ENCODE measurements at places on chromosomes 4 and X. TPM values are rescaled to one million over a fixed set of nuclear protein-coding genes. Genes with fewer than 3 reads are reported as not detected.
A peak's percentile ranks its signal among the peaks of the same experiment; 100 is the strongest.

DNA sequence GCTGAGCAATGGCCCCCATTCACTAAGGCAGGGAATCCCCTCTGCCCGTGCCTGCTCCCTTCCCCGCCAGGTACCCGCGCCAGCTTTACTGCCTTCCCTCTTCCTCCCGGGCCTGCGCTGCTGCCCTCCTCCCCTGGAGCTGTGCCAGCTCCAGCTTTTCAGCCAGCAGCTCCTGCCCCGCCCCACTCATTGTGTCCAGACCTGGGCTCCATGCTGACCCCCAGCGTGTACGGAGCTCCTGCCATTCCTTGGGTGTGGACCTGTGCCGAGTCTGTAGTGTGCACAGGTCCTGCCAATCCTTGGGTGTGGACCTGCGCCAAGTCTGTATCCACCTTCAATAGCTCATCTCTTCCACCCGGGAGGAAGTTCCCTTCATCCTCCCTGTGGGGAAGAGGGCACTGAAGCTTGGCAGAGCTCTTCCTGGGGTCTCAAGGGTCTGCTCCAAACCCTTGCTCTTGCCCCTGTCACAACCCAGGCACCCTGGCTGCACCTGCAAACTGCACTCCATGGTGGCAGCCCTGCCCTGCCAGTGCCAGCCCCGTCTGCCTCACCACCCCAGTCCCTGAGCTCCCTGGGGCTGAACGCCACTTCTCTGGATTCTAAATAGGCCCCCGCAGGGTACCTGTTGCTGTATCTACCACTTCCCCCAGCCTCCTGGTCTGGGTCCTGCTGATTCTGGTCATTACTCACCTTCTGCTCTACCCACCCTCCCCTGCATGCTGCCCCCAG lies 63.9 kb downstream of the TRMT44 start:
- no peaks in the 10 kb centered on the region for H3K27me3 ChIP-seq
- DNase-seq = no peak
- no peak overlapping the region for H3K27ac ChIP-seq
- no peaks in the 10 kb centered on the region for H3K36me3 ChIP-seq
- H3K4me3 ChIP-seq = no peak overlapping the region
- H3K4me1 ChIP-seq = no peaks in the 10 kb centered on the region

GRCh38 chr4:165810726-165811125 lies 62.3 kb upstream of the TLL1 start:
- H3K4me3 ChIP-seq = no peak overlapping the region
- no peaks in the 10 kb centered on the region for H3K27me3 ChIP-seq
- H3K27ac ChIP-seq = no peak overlapping the region
- H3K36me3 ChIP-seq = no peaks in the 10 kb centered on the region
- no peaks in the 10 kb centered on the region for H3K4me1 ChIP-seq
- DNase-seq = no peak

DNA sequence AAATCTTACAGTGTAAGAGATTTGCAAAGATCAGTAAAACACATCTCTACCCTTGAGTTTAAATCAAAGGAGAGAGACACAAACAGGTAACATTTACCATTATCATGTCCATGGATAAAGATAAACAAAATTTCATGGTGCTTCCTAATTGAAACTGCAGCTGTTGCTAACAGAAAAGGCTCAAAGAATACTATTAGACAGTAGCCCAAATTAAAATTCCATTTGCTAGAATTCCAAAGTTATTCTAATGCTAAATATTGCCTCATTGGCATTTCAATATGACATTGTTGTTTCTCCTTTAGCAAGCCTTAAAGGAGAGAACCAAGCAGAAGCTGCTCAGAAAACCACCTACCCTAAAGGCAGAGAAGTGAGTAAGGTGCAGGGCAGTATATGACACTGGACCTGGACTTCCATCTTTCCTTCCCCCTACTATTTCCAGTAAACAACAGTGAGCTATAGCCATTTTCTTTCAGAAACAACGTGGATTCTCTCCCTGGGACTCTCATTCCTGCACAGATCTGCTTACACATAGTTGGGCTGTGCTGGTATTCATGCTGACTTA lies 19.5 kb upstream of the ZCCHC13 start:
- H3K27me3 ChIP-seq = no peaks in the 10 kb centered on the region
- H3K4me1 ChIP-seq = peaks cover 14% of the 10 kb centered on the region

GRCh38 chrX:18769812-18770573 lies 62.5 kb downstream of the PPEF1 start:
- H3K4me3 ChIP-seq = no peak overlapping the region
- no peaks in the 10 kb centered on the region for H3K27me3 ChIP-seq
- H3K27ac ChIP-seq = no peak overlapping the region
- H3K4me1 ChIP-seq = no peaks in the 10 kb centered on the region
- H3K36me3 ChIP-seq = no peaks in the 10 kb centered on the region

DNA sequence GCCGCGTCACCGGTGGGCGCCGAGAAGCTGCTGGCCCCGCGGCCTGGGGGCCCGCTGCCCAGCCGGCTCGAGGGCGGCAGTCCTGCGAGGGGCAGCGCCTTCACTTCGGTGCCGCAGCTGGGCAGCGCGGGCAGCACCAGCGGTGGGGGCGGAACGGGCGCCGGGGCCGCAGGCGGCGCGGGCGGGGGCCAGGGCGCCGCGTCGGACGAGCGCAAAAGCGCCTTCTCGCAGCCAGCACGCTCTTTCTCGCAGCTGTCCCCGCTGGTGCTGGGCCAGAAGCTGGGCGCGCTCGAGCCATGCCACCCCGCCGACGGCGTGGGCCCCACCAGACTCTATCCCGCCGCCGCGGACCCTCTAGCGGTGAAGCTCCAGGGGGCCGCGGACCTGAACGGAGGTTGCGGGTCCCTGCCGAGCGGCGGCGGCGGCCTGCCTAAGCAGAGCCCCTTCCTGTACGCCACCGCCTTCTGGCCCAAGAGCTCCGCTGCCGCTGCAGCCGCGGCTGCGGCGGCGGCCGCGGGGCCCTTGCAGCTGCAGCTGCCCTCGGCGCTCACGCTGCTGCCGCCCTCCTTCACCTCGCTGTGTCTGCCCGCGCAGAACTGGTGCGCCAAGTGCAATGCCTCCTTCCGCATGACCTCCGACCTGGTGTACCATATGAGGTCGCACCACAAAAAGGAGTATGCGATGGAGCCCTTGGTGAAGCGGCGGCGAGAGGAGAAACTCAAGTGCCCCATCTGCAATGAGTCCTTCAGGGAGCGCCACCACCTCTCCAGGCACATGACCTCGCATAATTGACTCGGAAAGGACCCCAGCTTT lies 5.6 kb downstream of the PRDM8 start:
- no peaks in the 10 kb centered on the region for H3K36me3 ChIP-seq
- H3K27ac ChIP-seq = no peak overlapping the region
- no peaks in the 10 kb centered on the region for H3K4me1 ChIP-seq
- H3K4me3 ChIP-seq = peak overlapping the region; percentile 81
- H3K27me3 ChIP-seq = peaks cover 5% of the 10 kb centered on the region
- peak; percentile 58 for DNase-seq

- no peak overlapping the region for H3K4me3 ChIP-seq
- DNase-seq = no peak
- H3K4me1 ChIP-seq = no peaks in the 10 kb centered on the region
- H3K27ac ChIP-seq = no peak overlapping the region
- H3K27me3 ChIP-seq = no peaks in the 10 kb centered on the region
Measured at GRCh38 chr4:173230062-173230461, 61.5 kb downstream of the GALNT7 start.

DNA sequence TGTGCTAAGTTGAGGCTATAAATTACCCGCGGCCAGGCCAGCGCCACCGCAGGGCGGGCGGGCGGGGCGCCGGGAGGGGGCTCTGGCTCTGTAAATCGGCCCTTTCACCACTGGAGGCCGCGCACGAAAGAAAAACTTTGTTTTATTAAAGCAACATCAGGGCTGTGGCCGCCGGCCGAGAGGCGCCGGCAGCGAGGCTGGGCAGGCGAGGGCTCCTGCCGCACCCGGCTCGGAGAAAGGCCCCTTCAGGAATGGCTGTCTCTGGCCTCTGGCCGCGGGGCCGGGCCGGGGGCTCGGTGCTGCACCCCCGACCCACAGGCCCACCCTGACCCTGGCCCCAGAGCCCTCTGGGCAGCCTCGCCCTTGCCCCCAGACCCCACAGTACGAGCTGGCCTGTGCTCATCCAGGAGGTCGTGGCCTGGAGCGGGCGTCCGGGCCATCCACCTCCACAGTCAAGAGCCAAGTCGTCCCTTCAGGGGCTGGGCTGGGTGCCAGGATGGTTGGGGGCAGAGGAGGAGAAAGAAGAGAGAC lies 29.5 kb upstream of the FGFR3 start:
- no peak for DNase-seq
- no peaks in the 10 kb centered on the region for H3K4me1 ChIP-seq
- H3K4me3 ChIP-seq = no peak overlapping the region

GRCh38 chr4:18050448-18050847 lies 28.9 kb upstream of the LCORL start:
- no peak for DNase-seq
- H3K27ac ChIP-seq = no peak overlapping the region
- H3K27me3 ChIP-seq = peaks cover 4% of the 10 kb centered on the region
- H3K4me3 ChIP-seq = no peak overlapping the region
- H3K4me1 ChIP-seq = no peaks in the 10 kb centered on the region

DNA sequence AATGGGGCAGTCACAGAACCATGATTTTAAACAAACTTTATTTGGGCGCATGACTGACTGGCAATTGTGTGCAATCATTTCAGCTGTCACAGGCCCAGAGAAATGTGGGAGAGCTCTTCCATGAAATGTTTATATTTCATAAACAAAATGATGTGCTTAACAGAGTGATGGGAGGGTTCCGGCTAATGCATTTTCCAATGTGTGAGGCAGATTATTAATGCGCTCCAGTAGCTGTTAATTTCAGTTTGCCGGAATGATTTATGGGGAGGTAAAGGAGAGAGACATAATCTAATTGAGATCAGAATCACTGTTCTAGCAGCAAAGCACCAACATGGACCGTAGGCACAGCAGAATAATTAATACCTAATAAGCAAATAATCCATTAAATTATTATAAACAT lies 55.6 kb downstream of the NKX6-1 start:
- no peaks in the 10 kb centered on the region for H3K4me1 ChIP-seq
- no peak overlapping the region for H3K27ac ChIP-seq
- no peak overlapping the region for H3K4me3 ChIP-seq
- no peak for DNase-seq
- no peaks in the 10 kb centered on the region for H3K36me3 ChIP-seq

GRCh38 chrX:2767631-2768455 lies 16.0 kb downstream of the XG start:
- no peaks in the 10 kb centered on the region for H3K4me1 ChIP-seq
- no peak for DNase-seq
- H3K27ac ChIP-seq = no peak overlapping the region
- H3K4me3 ChIP-seq = no peak overlapping the region

GRCh38 chr4:6660430-6660829 lies 19.9 kb downstream of the MRFAP1 start:
- no peak overlapping the region for H3K27ac ChIP-seq
- peaks cover 27% of the 10 kb centered on the region for H3K27me3 ChIP-seq
- no peak overlapping the region for H3K4me3 ChIP-seq
- no peaks in the 10 kb centered on the region for H3K36me3 ChIP-seq
- no peak for DNase-seq

GRCh38 chrX:10199212-10199611 lies 42.4 kb downstream of the CLCN4 start:
- no peaks in the 10 kb centered on the region for H3K36me3 ChIP-seq
- peak; percentile 1 for DNase-seq
- H3K4me3 ChIP-seq = no peak overlapping the region
- no peak overlapping the region for H3K27ac ChIP-seq
- no peaks in the 10 kb centered on the region for H3K4me1 ChIP-seq

- no peak overlapping the region for H3K27ac ChIP-seq
- H3K36me3 ChIP-seq = no peaks in the 10 kb centered on the region
- no peaks in the 10 kb centered on the region for H3K4me1 ChIP-seq
- no peak for DNase-seq
Measured at GRCh38 chr4:108695062-108695461, 44.7 kb downstream of the OSTC start.

DNA sequence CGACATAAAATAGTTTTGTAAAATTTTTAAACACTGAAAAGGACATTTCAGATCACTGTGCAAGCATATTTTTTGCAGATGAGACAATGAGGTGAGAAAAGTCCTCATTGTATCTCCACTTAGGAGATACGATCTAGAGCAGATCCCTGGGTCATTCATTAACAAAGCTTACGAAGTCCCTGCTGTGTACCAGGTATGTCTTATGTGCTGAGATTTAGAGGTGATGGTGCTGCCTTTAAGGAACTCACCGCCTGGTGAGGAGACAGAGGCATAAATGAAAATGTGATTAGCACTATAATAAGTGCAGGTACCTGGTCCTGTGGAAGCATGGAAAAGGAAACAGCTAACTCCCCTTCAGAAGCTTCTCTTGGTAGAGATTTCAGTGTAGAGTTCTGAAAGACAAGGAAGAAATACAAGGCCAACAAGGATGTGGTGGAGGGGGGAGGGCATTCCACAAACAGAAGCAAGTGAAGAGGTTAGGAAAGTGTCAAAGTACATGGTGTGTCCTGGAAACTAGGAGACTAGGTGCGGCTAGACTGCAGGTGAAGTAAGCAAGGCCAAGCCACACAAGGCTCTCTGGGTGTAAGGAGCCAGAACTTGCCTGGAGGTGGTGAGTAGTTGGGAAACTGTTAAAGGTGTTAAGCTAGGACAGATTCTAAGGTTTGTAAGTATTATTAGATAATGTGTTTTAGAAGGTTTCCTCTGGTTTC lies 1.5 kb upstream of the NDNF start:
- peaks cover 9% of the 10 kb centered on the region for H3K4me1 ChIP-seq
- H3K36me3 ChIP-seq = no peaks in the 10 kb centered on the region
- no peak overlapping the region for H3K27ac ChIP-seq
- no peak overlapping the region for H3K4me3 ChIP-seq

DNA sequence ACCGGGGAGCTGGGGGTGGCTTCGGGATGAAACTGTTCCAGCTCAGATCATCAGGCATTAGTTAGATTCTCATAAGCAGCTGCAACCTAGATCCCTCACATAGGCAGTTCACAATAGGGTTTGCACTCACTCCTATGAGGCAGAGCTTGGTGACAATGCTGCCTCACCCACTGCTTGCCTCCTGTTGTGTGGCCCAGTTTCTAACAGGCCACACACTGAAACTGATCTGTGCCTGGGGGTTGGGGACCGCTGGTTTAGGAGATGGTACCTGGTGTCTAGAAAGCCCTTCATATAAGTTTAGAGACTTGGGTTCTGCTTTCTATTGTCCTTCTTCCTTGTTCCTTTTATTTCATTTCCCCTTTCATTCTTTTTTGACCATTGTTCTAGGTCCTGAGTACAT lies 234.2 kb downstream of the FRAS1 start:
- no peak for DNase-seq
- no peaks in the 10 kb centered on the region for H3K4me1 ChIP-seq
- no peak overlapping the region for H3K27ac ChIP-seq
- no peaks in the 10 kb centered on the region for H3K27me3 ChIP-seq
- no peaks in the 10 kb centered on the region for H3K36me3 ChIP-seq
- H3K4me3 ChIP-seq = no peak overlapping the region

The TLR2 gene
- total RNA-seq = 1.1 TPM

The SMC1A gene
- total RNA-seq = 66.0 TPM

The UGT2A1 gene
- not detected for total RNA-seq

The TCEAL7 gene
- not detected for total RNA-seq

The SPOCK3 gene
- total RNA-seq = not detected

The GPC3 gene
- total RNA-seq = 1.1 TPM

The MAGED2 gene
- total RNA-seq = 91.8 TPM

The IL1RAPL1 gene
- not detected for total RNA-seq

All from T-cell (primary cell).